CD4-positive, alpha-beta T cell treated with Interleukin-6 for 4 hours (primary cell): ENCODE measurements at places on chromosomes 6 and 20.

GRCh38 chr6:145502416-145502815, 232.9 kb downstream of the EPM2A start:
- no peak for DNase-seq

DNA sequence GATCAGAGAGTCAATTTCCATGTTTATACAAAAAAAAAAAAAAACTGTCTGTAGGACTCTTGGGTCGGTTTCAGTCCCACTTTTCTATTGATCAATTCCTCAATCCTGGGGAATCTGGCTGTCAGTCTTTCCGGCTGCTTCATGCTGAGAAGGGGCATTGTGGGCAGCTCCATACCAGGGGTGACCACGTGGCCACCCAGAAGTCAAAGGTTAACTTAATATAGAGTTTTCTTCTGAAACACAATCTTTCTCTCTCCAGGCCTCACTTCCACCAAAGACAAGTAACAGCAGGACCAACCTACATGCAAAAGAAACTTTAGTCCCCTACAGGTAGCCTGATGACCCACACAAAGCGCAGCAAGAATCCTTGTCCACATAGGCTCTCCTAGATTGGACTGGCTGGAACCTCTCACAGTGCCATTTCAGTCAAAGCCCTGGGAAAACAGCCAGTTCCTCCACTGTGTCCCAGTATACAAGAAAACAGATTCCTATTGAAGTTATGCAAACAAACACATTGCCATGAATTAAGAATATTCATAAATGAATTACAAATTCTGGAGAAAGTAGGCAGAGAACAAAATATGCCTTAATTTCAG, 18.5 kb upstream of the SERPINB9 start:
- no peak for DNase-seq

DNA sequence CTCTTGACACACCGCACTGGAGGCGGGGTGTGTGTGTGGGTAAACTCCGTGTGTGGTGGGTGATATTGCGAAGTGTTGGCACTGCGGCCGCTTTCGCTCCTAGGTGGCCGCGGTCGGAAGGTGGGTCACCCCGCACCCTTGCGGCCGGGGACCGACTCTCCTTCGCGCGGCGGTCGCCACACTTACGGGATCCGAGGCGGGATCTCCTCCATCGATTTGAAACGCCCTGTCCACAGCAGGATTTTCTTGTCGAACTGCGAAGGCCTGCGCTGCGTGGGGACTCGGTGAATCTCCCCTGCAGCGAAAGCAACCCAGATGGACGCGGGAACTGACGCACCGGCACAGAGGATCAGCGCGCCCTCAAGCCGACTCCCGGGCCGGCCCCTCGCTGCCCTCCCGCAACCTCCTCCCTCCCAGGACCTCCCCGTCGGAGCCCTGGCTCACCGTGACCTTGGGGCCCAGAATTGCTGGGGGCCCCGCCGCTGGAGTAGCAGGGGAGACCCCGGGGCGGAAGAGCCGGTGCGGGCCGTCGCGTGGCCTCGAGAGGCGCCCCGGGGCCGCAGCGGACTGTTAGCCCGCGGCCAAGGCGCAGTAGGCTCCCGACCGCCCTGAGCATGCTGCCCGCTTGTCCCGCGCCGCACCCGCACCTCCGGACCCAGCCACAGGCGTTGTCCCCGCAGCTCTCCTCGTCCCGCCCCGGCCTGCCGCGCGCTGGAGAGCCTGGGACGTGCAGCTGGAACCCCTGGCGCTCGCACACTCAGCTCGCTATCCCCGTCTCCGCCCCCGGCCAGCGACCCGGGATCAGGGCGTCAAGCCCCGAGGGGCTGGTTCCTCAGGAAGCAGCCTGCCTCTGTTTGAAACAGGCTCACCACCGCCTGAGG, at the start of gene FAM162B:
Gene FAM162B (minus strand): TSS at position 759 of the 881 bp plus-strand sequence. CDS start 143 bp downstream, at position 616.
- no peak for DNase-seq

- peak; percentile 10 for DNase-seq
These were observed 92.3 kb downstream of the FIG4 start for GRCh38 chr6:109783250-109783986.

GRCh38 chr6:3324262-3324942, 65.7 kb downstream of the PSMG4 start:
- no peak for DNase-seq

- DNase-seq: no peak
These were observed 61.8 kb downstream of the CNBD2 start for GRCh38 chr20:36030149-36030548.

GRCh38 chr6:41072836-41073202, at the start of gene NFYA:
Gene NFYA, plus strand, starts transcription at chr6:41072974. Its CDS starts 6,116 bp downstream, at chr6:41079090.
- peak; percentile 100 for DNase-seq

GRCh38 chr6:150876598-150876997, 11.1 kb downstream of the MTHFD1L start:
- DNase-seq: no peak
